ENCODE measurements at places on chromosomes 1 and 21.

GRCh38 chr1:160748878-160749269 lies 9.8 kb downstream of the SLAMF7 start:
- no peak for DNase-seq

DNA sequence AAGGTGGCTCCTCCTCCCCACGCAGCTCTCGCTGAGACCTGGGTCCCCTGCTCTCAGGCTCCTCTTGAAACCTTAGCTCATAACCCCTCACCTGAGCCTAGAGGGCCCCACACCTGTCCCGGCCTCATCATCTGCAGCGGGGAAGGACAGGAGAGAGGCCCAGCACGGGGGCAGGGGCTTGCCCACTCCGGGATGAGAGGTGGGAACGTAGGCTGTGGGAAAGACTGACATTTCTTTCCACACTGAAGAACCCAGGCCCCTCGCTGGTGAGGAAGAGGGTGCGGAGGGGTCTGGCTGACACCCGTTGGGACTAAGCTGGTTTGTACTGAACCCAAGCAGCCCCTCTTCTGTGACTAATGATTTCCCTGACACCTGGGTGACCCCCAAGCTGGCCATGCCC lies 14.0 kb upstream of the NES start:
- no peak for DNase-seq

DNA sequence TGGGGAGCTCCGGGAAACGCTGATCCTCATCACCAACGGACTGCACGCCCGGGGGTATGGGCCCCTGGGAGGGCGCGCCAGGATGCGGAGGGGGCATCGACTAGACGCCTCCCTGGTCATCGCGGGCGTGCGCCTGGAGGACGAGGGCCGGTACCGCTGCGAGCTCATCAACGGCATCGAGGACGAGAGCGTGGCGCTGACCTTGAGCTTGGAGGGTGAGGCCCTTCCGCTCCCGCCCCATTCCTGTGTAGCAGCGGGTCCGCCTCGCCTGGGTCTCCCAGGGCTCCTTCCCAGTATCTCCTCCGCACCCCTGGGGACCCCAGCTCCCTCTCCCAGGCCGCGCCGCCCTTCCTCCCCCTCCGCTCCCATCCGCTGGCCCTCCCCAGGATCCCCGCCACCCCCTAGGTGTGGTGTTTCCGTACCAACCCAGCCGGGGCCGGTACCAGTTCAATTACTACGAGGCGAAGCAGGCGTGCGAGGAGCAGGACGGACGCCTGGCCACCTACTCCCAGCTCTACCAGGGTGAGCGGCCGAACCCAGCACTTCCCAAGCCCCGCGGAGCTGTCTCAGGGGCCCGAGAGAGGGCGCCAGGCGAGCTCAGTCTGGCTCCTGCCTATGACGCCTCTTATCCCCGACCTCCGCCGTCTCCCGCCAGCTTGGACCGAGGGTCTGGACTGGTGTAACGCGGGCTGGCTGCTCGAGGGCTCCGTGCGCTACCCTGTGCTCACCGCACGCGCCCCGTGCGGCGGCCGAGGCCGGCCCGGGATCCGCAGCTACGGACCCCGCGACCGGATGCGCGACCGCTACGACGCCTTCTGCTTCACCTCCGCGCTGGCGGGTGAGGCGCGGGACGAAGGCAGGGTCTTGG lies 5.0 kb downstream of the HAPLN2 start:
- peak; percentile 24 for DNase-seq

DNA sequence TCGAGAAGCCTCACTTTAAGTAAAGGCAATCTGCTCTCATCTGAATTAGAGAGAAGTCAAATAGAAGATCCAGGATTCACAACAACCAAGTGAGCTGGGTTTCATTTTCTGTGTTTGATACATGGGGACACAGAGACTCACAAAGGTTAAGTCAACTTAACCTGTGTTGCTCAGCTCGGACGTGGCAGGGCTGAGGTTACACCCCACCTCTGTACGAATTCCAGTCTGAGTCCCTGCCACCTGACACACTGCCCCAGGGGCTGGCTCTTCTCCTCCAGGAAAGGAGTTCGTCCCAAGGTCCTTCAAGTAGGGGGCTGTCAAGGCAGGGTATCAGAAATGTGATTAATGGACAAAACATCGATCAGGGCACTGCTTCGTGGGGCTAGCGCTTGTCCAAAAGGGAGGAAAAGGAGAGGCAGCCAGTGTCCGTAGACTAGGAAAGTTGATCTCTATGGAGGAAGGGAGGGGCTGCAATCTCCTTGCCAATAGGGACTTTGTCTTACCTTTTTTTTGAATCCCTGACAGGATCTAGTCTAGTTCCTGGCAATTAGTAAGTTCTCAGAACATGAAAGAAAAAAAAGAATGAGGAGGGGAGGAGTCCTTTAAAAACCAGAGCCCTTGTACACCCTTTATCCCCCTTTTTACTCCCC lies 116.4 kb downstream of the CNIH3 start:
- DNase-seq = no peak

- no peak for DNase-seq
Observed at GRCh38 chr1:216617081-216617875, 106.0 kb downstream of the ESRRG start.

GRCh38 chr1:205438213-205439158 lies 16.6 kb upstream of the LEMD1 start:
- no peak for DNase-seq

DNA sequence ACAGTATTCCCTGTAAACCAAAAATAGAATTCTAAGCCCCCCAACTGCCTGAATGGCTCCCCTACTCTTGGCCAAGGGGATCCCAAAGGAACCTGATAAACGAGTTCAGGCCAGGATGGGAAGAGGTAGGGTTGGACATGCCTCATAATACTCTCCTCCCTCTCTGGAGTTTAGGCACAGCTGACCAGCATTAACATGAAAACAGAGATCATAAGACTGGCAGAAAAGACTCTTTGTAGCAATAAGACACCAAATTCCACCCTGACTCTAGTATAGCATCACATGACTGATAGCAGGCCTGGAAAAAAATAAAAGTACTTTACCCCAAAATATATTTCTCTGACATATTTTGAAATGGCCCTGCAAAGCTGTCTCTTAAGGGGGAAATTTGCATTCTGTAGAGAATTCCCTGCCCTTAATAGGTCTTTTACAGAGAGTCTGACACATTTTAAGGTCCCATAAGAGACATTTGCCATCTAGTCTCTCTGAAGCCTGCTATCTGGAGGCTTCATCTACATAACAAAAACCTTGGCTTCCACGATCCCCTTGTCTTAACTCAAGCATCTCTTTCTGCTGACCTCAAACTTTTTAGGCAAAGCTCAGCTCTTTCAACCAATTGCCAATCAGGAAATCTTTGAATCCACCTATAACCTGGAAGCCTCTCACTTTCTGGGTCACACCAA lies 55.9 kb downstream of the SIK1 start:
- no peak for DNase-seq

- DNase-seq = no peak
Observed at GRCh38 chr1:59698386-59698785, 116.4 kb upstream of the HOOK1 start.

DNA sequence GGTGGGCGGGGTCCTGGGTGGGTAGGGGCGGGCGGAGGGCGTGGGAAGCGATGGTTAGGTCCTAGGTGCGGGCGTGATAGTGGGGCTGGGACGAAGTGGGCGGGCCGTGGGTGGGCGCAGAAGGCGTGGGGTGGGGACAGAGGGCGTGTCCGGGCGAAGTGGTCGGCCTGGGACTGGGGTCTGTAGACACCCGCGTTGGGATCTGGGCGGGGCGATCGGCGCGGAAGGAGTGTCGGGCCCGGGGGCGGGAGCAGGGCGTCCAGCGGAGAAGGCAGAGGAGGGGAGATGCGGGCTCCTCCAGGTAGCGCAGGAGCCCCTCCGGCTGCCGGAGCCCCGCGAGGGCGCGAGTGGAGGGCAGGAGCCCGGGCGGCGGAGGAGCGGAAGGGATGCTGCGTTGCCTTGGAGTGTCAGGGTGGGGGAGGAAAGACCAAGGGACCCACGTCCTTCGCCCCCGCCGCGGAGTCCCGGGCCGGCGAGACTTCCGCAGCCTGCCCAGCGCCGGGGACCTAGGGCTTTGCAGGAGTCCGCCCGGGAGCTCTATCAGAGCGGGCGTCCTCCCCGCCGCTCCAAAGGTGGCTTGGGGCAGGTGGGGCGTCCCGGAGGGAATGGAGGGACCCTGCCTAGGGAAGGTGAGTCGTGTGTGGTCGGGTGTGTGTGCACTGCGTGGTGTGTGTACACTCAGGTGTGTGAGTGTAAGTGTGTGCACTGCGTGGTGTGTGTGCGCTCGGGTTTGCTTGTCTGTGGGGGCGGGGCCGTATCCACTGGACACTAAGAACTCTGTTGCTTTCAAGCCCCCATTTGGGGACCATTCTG lies 27.0 kb upstream of the PRSS38 start:
- DNase-seq = no peak

GRCh38 chr21:40512590-40512989 lies 334.4 kb downstream of the DSCAM start:
- DNase-seq = no peak

DNA sequence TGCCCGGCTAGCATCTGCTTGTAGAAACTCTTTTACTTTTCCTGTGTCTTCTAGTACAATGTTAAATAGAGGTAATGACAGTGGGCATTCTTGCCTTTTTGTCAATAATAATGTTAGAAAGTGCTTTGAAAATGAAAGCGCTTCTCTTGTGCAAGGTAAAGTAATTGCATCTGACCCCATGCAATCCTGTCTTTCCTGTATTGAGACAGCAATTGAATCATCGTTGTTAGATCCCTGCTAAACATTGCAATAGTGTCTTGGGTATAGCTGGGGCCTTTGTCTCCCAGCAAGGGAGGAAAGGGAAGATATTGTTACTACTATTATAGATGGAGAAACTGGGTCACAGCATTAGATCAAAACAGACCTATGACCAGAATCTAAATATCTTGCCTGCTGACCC lies 80.9 kb downstream of the TLR5 start:
- no peak for DNase-seq

DNA sequence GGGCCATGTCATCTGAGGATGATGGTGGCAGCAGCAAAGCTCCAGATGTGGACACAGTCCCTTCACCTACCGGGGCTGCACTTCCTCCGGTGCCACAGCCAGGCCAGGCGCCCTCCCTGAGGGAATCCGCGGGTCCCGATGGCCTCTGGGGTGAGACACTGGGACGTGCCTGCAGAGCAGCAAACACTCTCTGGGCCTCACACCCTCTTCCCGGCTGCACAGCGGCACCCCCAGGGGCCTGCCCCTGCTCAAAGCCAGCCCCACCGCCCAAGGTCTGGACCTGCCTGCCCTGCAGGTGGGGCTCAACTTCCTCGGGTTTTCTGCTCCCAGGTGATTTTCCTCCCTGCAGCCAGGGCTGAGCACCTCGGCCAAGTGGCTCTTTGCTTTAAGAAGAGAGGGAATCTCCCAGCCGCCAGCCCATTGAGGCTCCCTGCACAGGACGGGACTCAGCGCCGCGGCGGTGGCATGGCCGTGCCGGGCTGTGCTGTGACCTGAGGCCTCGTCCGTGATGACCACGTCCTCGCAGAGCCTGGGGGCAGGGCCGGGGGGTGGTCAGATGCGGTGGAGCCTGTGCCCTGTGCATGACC lies 21.3 kb upstream of the COL18A1 start:
- DNase-seq = no peak

GRCh38 chr1:15089258-15089992 lies 64.1 kb upstream of the TMEM51 start:
- no peak for DNase-seq

DNA sequence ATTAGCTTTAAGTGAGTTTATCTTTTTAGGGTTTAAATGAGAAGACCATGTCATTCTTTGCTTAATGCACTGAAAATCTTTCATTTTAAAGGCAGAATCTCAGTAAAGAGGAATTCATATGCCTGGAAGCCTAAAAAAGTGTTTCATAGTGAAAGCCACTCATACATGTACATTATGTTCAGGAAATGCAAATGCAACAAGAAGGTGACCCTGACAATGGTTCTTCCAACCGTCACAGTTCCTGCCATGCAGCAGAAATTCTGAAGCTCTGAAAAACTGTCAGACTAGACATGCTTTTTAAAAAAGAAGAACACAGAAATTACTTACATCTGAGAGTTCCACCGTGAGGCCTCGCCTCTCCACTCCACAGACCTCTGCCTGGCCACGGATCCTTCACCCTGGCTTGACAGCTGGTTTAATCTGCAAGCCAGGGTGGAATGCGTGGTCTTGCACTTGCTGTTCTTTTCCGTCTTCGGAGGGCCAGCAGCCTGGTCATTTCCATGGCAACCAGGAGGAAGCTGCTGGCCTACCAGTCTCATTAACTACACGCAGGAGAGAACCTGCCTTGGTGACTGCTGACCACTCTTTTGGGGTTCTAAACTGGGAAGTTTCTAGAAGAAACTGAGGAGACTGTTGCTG lies 41.8 kb upstream of the PAXBP1 start:
- DNase-seq = no peak

DNA sequence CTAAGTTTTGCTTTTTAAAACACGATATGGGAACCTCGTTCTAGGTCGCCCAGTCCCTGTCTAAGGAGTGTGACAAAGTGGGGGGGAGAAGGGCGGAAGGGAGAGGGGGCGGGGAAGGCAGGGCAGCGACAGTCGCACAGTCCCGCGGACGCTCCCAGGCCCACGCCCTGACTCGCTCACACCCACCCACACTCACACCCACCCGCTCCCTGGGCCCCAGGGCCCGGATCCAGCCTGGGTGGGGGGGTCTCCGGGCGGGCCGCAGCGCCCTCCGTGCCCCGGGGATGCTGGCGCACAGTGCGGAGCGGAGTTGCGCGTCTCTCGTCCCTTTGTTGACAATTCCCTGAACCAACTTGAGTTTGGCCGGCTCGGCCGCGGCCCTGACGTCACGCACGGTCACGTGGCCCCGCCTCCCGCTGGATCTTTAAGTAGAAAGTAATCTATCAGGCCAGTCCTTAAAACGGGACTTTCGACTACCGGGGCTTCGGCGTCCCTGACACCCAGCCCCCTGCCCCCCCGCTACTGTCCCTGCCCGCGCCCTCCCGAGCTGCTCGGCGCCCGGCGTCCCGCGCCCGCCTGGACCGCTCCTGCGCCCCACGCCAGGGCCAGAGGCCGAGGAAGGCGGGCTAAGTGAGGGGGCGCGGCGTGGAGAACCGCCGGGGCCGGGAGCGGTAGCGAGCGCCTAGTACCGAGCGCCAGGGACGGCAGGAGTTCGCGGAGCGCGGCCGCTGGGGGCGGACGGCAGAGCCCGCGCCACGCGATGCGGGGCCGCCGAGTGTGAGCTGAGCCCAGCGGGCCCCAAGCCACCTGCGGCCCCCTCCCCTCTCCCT lies at the start of gene FOXD3:
TSS of gene FOXD3 (plus strand) at position 454 of the 830 bp plus-strand sequence. CDS start 492 bp downstream, outside the sequence.
- DNase-seq = no peak

Measured in T-helper 9 cell (primary cell).